ENCODE measurements at places on chromosomes 12 and 14.

DNA sequence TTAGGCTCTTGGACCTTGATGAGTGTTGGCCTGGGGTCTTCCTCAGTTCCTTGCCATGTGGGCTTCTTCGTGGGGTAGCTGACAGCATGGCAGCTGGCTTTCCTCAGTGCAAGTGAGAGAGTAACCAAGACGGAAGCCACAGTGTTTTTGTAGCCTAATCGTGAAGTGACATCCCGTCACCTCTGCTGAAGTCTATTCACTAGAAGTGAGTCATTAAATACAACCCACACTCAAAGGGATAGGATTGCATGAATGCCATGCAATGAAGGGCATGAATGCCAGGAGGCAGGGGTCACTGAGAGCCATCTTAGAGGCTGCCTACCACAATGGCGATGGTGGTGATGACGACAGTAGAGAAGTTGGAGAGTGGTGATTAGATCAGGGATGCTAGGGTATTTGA, 13.5 kb upstream of the ASIC1 start:
- no peak for DNase-seq

- DNase-seq, result no peak
Measured at GRCh38 chr14:68307790-68308168, 485.1 kb downstream of the ZFP36L1 start.

DNA sequence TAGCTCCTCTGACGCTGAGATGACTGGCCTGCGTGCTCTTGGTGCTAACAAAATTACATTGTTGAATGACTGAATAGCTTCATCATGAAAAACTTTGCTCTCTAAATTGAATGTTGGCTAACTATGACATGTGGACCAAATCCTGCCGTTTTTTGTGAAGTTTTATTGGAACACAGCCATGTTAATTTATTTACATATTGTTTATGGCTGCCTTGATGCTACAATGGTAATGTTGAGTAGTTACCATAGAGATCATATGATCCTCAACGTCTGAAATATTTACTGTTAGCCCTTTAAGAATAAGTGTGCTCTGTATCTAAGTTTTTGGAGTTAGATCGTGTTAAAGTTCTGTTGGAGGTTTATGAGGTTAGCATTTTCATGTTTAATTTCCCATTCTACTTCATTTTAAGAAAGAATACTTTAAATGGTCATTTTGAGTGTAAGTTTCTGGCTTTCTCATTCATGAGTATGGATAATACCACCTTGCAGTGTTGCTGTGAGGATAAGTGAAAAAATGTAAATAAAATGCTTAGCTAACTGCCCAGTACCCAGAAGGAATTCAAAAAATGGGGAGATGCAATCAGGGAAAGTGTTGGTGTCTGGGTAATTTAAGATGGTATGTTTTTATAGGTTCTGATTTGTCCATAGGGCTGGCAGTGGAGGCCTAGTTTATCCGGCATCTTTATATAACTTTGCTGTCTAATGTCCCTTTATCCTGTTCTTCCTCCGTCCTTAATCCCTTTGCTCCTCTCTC, 35.3 kb downstream of the NUBPL start:
- no peak for DNase-seq

- no peak for DNase-seq
Measured at GRCh38 chr12:123057513-123058265, 77.2 kb downstream of the ARL6IP4 start.

- no peak for DNase-seq
Measured at GRCh38 chr14:33851931-33852330, 98.9 kb downstream of the EGLN3 start.

DNA sequence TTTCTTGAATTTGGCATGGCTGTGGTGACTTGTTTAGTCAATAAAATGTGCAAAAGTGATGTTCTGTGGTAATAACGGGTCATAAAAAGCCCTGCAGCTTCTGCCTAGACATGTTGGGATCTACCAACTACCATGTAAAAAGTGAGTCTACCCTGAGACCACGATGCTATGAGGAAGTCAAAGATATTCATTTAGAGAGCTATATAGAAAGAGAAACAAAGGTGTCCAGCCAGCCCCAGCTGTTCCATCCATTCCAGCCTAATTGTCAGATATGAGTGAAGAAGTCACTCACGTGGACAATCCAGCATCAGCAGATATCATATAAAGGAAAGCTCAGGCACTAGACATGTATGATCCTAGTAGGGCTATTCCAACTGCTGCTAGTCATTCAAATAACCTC, 117.2 kb upstream of the SSTR1 start:
- DNase-seq, result no peak

GRCh38 chr12:123762715-123763052, 583 bp downstream of the DNAH10 start:
- DNase-seq, result no peak

DNA sequence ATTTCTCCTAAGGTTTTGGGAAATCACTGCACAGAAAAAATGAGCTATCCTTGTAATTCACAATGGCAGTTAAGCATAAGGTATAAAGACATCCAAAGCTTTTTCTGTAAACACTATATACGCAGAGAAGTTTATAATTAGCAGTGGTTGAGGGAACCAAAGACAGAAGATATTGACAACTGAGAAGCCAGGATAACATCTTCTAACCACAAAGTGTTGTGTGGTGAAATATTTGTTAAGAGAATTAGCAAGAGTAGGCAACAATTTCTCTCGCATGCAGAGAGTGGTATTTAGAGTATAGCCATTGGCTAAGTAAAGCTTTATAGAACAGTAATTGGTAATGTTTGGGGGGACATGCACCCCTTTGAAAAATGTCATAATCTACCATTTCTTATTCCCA, 123.7 kb upstream of the USP15 start:
- no peak for DNase-seq

GRCh38 chr14:69096781-69097475, 56.0 kb downstream of the DCAF5 start:
- peak; percentile 42 for DNase-seq

DNA sequence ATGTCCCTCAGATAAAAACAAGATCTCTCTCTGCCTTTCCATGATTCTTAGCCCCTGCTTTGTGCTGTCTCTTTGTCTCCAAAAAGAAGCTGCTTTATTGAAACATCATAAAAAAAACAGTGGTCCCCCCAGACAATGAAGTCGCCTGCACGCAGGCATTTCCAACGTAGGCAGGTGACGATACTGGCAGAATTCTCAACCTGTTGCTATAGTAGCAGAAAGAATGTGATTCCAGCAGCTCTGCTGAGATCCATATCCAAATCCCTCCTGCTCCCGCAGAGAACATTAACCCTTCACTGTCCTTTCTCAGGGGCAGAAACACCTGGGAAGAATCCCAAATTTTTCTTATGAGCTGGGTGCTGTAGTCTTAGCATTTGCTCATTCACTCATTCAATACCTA, 84.8 kb downstream of the STON2 start:
- peak; percentile 76 for DNase-seq

- no peak for DNase-seq
Measured at GRCh38 chr12:45336331-45336730, 120.4 kb downstream of the ANO6 start.

GRCh38 chr14:55581342-55581771, 1.4 kb downstream of the KTN1 start:
- no peak for DNase-seq

- DNase-seq, result no peak
Measured at GRCh38 chr12:3468329-3468728, 22.7 kb upstream of the PRMT8 start.

Data from dermis microvascular lymphatic vessel endothelial cell (primary cell).